RCC 7860 (cell line): ENCODE measurements at places on chromosomes 12 and 14.

DNA sequence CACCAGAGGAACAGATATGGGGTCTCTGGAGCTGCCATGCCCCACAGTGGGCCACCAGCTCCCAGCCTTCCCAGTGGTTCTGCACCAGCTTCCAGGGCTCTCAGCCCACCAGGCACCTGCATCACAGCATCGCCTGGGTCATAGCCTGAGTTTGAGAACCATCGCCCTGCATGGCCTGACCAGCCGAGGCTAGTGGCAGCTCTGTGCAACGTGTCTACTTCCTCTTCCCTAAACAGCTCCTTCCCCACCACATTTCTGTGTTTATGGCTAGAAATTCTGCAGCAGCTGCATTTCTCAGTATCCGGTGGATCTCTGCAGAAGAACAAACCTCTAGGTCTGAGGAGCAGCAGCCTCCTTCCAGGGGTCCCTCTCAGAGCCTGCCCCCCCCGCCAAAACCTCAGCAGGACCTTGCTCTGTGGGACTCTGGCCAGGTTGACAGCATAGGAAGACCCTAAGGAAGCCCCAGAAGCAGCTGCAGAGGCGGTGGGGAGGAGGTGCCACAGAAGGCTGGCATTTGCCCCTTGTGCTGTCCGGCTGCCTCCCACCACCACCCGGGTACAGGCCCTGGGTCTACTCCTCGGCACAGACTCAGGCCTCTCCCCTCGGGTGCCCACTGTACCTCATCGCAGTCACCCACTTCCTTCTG, 47.7 kb downstream of the PSMA6 start:
- no peak for DNase-seq

DNA sequence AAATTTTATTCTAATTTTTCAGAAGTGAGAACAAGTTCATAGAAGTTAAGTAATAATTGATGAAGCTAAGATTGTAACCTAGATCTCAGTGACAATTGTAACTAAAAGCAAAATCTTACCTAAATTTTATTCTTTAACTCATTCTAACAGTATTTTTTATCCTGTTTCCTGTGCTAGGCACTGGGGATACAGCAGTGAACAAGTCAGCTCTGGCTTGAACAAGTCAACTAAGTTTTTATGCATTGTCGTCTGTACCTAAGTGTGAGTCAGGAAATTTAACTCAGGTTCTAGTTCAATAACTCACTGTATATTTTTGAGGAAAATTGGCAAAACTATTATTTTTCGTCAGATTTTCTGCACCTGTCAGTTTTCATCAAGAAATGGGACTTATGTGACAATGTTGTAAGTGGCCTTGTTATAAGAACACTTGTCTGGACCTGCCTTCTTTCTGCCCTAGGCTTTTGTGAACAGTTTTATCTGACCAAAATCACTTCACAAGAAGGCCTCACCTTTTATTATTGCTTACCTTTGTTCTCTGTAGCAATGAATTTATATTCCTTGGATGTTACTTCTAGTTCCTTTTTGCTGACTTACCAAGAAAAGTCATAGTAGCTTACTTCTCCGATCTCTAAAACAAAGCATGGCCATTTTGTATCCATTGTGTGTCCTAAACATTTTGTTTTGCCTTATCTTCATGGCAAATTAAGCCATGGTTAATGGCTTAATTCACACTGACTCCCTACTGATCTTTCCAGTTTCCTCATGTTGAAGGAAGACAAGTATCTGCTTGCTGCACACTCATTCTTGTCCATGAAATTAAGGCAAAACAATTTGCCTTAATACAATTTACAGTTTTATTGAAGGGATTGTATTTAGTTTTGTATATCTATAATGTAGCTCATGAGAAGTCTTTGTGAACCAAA, 2.7 kb downstream of the TMTC3 start:
- DNase-seq = no peak

DNA sequence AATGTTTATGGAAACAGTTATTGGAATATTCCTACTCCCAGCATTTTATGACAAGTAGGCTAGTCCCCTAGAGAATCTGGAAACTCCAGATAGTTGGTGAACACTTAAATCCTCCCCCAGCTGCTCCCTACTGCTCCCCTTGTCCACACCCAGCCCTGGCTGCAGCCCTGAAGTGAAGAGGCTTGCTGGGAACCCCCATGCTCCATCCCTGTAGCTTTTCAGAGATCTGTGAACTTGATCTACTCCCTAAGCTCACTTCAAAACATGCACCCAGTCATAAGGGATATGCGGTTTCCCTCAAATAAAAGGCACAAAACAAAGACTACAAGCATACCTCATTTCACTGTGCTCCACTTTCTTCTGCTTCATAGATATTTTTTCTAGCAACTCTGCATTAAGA, 33.2 kb downstream of the EGLN3 start:
- no peak for DNase-seq

DNA sequence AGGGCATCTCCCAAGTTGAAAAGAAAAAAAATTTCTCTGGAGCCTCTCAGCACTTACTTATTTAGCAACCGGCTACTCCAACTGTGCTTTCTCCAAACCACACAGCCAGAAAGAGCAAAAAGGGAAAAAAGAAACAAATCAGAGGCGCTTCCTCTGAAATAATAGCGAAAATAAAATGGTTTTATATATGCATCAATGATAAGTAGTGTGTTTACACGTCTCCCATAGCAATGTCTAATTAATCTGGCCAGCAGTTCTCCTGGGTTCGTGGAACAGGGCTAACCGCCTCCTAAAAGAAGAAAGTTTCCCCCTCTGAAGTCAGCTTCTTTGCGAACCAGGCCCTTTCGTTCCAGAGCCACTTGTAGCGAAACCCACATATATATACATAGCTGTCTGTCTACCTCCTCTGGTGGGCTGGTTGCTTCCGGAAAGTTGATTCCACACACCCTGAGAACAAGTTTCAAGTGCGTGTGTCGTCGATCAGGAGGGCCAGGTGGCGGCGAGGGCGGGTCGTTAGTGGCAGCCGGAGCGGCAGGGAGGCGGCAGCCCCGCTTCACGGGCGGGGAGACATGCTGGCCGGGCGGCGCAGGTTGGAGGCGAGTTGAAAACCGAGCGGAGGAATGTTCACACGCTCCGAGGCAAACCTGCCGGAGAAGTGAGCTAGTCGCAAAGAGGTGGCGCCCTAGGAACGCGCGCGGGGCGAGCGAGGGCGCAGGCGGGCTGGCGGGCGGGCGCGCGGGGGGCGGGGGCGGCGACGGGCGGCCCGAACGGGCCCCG, 2.7 kb downstream of the PTHLH start:
- DNase-seq = peak; percentile 63

DNA sequence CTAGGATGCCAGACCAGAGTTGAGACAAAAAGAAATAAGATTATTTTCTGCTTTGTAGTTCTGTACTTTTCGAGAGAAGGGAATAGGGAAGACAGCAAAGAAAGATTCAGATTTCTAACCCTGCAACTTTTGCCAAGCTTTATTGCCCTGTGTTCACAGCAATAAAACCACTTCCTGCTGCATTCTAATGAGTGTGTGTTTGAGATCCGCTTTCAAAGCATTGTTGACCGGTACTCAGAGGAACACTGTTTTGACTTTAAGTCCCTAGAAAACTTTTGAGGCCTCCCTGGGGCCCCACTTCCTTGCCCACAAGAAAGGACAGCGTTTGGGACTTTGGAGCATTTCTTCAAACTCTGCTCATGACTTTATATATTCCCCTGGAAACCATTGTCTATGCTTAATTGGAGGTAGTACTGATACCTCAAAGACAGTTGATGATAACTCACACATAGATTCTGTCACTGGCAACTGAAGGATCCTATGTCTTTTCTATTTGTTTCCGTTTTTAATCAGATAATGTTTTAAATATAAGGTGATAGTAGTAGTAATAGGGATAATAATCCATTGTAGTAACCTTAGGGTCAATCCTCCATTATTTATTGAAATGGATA, 1.3 kb downstream of the RNASE6 start:
- no peak for DNase-seq
